NCI-H2107 (cell line): ENCODE measurements at places on chromosomes 7 and 10.

DNA sequence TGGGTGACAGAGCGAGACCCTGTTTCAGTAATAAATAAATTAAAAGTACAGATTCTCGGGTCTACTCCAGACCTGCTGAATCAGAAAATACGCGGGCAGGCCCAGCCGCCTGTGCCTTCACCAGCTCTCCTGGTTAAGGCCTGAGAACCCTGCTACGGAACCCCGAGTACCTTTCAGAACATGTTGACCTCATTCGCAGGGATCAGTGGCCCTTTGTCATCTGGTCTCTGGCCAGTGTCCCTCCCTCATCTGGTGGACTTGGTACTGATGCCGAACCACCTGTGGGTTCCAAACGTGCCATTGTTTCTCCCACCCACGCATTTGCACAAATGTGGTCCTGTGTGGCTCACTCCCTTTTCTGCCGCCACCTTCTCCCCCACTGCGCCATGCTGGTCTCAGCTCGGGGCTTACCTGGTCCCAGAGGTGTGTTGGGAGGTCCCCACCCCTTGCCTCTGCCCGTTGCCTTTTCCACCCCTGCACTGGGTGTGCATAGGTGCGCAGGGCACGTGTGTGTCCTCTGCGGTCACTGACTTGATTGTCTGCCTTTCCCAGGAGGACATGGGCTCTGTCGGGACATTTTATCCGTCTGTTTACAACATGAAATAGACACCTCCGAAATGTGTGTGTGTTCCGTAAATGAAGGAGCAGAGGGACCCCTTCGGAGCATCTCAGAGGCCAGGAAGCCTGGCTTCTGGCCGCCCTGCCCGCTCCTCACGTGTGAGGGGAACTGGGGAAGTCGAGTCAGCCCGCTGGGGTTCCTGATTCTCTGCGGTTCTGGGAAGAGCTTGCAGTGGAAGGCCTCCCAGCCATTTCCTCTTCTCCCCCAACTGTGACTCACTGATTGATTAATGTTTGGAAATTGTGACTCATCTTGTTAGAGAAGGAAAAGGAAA lies 135.2 kb downstream of the CUX1 start:
- no peak for DNase-seq

DNA sequence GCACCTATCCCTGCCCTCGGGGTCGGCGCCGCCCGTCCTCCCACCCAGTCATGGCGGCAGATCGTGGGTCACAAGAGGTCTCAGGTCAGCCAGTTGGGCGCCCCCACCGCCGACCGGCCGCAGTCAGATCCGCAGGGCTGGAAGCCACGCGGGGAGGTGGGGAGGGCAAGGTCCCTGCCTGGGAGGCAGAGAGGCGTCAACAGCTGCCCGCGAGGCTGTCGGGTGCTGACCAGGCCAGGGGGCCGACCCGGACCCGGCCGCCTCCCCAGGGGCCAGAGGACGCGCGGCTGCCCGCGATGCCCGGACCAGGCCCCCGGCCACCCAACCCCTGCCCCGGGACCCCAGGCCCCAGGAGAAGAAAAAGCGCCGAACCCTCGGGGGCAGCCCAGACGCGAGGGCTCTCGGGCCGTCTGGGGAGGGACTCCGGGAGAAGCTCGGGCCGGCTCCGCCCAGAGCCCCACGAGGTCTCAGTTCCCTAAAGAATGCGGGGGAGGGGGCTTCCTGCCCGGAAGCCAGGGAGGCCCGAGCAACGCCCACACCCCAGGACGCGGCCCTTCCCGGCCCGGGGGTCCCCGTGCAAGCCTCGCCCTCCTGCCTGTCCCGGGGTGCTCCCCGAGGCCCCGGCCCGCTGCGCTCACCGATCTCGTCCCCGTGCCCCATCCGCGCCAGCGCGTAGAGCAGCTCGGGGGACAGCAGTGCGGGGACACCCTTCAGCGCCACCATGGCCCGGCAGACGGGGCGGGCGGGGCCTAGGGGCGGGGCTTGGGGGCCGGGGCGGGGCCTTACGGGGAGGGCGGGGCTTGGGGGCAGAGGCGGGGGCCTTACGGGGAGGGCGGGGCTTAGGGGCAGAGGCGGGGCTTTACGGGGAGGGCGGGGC lies at the start of gene FUOM:
Gene FUOM (minus strand): TSS at position 735 of the 877 bp plus-strand sequence. CDS start 12 bp downstream, at position 723.
- DNase-seq = no peak

- DNase-seq = no peak
These were observed 116.8 kb downstream of the IQUB start for GRCh38 chr7:123417580-123417979.

- no peak for DNase-seq
These were observed 551.0 kb upstream of the ZWINT start for GRCh38 chr10:56912043-56912442.

DNA sequence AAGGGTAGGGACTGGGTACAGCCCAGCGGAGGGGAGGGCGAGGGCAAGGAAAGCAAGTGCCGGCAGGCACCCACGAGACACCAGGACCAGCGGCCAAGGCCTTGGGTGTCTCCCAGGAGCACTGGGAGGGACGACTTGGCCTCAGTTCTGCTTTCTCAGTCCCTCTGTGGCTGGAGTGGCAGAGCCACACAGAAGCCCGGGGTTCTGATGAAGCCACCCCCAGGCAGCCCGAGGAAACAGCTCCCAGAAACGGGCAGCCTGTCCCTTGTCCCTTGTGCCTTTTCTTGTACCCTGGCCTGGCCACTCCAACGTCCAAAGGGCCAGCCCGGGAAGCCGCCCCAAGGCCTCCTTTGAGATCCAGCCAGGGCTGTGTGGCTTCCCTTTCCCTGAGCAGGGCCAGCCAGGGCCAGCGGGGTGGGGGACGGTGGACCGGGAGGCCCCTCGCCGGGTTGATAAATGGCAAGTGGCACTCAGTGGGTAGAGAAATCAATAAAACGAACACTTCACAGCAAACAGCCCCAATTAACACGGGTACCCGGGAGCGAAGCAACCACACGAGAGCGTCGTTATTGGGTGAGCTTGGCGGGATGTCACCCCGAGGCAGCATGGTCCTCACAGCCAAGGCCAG lies 69.8 kb upstream of the GNA12 start:
- DNase-seq = peak; percentile 28

DNA sequence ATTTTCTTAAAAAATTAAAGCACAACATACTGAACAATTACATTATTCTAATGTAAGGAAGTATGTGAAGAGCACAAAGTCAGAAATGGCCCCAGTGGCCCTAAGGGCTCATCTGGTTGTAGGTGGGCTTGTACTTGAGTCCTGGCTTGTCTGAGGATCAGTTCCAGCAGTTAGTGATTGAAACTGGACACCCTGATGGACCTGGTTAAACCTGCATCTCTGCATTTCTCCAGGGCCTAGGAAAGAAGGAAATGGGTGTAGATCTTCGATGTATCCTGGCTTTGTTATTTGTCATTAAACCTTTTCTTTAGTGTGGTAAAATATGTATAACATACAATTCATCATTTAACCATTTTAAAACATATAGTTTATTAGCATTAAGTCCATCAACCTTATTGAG lies 9.7 kb upstream of the AKR1C2 start:
- no peak for DNase-seq

- peak; percentile 40 for DNase-seq
These were observed 4.1 kb downstream of the IMPDH1 start for GRCh38 chr7:128405471-128406313.

DNA sequence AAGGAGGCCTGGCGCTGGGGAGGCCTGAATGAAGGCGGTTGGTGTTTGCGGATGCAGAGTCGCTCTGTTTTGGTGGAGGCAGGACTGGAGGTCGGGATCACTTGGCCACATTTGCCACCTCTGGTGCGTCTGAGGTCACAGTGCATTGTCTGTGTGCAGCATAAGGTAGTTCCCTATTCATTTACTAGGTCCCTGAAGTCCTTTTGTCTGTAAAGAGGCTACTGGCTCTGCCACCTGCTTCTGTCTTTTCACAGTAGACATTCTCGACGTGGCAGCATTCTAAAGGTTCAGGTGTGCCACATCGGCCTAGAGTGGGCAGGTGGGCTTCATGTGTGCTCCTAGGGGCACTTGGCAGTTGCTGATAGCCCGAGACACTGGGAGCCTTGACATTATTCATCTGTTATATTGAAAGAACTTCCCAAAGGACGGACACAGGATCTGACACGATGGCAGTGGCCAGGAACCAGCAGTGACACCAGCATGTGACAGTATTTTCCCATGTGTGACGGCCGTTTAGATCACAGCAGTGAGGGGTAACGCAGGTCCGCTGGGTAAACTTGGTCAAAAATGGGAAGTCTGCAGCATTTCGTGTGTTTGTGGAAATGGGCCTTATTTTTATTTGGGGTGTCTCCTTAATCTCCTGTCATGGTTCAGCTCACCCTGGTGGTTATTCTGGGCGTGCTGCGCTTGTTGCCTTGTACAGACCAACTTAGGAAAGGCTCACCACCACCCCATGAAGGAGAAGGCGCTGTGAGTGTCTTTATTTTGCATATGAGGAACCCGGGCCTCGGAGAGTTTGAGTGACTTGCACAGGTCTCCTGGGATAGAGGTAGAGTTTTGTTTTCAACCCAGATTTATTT lies 5.9 kb downstream of the MGMT start:
- no peak for DNase-seq

DNA sequence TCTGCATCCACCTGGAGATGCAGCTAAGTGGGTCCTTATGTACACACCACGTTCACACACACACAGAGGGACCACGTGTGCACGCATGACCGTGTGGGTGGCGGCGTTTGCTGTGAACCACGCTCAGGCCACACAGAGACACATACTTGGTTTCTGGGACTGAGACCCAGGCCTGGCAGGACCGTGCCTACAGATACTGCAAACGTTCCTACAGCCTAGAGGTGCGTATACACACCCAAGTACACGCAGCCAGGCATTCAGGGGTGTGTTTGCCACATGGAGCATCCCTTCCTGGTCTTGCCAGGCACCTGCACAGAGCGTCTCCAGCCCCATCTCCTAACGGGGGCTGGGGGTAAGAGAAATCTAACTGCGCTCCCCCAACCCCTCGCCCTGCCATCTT lies 49.0 kb upstream of the GTF2IRD1 start:
- DNase-seq = no peak
